Foreskin fibroblast (primary cell): ENCODE measurements at places on chromosomes 1 and 21.
A peak's percentile ranks its signal among the peaks of the same experiment; 100 is the strongest.

DNA sequence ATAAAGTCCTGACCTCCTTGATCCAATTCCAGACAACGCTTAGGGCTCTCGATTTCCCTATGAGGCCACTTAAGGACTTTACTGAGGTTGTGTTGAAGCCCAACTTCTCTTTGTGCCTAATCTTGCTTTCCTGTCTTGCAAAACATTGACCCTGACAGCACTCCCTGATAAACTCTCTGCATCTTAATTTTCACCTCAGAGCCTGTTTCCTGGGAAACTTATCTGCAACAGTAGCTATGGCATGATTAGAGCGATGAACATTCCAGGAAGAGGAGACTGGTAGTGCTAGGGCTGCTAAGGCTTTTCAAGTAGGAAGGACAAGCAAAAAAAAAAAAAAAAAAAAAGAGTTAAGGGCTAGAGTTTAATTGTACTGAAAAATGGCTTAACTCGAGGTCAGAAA lies 118.9 kb downstream of the RGS21 start:
- no peak for DNase-seq

- peak; percentile 37 for DNase-seq
These were observed 25.3 kb upstream of the ATP5PO start for GRCh38 chr21:33940881-33941245.

DNA sequence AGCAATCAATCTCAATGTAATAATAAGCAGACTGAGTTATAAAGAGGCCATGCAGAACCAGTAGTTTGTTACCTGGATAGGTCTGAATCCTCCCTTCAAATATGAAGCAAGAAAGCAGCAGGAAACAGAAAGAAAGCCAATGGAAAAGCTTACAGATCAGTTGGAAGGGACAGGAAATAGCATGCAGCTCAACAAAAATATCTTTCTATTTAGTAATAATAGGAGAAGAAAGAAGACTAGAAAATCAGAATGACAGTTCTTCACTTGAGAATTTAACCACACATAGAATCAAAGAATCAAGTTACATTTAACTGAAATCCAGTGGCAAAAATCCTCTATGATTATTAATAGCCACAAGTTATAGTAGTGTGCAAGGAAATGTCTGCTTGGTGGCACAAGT lies 194.4 kb downstream of the EIF4G3 start:
- no peak for DNase-seq

DNA sequence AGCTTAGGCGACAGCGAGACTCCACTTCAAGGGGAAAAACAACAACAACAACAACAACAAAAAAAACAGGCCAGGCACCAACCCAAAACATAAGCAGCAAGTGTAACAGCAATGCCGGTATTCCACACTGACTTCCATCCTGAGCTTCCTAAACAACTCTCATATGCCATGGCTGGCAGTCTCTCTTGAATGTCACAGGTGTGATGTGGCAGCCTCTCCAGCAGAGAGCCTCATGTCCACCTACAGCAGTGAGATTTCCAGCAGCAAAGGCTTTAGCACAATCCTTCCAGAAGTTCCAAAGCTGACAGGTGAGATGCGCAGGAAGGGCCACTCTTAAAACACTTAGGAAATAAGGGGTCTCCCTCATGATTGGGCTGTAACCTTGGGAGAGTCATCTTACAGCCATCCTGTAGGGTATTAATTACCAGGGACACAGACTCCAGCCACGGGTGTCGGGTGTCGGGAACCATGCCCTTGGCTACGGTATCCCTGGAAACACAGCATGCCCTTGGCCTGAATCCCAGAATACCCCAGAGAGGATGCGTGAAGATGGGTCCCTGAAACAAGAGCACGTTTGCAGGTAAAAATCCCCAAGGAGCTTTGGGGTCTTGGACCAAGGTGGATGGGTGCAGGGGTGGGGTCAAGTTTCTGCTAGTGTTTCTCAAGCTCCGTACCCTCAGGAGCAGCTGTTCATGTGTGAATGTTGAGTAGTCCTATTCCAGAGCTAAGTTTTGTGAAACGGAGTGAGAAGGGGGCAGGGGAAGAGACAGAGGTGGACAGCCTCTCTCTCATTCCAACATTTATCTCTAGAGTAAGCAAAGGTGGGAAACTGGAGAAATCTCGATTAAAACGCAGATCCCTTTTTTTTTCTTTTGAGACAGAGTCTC lies 31.4 kb downstream of the CLSTN1 start:
- peak; percentile 56 for DNase-seq

DNA sequence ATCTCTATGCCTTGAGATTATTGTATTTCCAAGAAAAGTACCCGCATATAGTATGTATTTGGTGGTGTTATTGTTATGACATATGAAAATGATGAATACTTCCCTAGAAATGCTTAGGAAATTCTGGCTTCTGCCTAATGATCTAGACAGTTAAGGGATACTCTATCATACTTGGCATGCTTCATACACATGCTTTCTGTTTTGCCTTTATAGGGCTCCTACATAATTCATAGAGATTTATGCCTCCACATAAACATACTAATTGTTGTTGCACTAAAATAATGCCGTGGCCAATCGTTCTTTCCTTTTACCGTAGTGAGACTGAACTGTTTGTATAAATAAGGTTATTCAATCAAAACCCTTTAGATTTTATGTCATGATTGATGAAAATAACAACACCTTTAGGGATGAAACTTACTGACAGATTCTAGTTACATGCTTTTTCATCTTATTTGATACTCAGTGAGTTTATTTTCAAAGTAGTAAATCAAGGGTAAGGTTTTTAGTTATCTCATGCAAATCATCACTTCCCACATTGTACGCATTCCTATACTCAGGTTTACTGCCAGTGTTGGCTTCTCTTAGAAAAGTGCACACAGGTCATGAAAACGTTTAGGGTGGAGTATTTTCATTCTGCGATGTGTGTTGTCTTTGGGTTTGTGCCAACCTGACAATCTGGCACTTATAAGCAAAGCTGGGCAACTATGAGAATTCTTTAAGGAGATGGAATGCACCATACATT lies 40.5 kb upstream of the SCYL3 start:
- peak; percentile 51 for DNase-seq

- DNase-seq = no peak
These were observed 419.4 kb downstream of the GPATCH2 start for GRCh38 chr1:217211486-217211885.

DNA sequence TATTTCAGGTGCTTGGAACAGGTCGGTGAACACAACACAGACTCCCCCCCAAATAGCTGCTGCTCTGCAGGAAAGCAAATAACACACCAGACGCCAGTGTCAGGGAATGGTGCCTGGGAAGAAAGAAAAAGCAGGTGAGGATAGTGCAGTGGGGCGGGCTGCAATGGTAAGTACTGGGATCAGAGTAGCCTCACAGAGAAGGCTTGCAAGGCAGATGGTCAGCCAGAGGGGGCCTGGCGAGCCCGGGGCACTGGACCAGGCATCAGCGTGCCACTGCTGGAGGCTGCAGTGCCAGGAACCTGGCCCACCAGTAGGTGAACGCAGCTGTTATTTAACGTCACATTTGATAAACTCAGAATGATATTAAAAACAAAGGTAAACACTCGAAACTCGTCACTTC lies 60.0 kb downstream of the POFUT2 start:
- DNase-seq = no peak

DNA sequence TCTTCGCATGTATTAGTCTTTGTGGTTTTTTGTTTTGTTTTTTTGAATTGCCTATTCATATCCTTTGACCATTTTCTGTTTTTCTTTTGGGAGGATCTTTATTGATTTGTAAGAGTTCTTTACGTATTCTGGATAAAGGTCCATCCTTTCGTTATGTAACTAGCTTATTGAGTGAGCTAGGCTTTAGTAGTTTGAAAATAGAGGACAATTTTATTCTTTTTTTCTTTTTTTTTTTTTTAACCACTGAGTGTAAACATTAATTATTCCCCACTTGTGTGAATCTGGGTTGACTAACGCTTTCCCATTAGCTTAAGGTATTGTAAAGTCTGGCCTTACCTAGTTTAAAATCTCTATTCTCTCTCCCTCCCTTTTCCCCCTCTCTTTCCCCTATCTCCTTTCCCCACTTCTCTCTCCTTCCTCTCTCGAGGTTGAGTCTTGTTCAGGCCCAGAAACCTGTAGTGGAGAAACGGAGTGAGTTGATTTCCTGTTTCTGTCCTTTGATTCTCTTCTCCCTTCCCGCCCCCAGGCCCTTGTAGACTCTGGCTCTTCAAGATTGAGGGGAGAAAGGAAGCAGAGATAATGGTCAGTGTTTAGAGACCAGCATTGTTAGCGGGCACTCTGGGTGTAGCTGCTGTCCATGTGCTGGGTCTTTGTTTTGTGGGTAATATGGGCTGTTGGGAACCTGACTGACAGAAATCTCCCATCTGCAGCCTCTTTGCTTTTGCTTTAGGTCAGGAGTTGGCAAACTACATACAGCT lies 1.5 kb downstream of the MORC3 start:
- no peak for DNase-seq

GRCh38 chr1:73029571-73029970 lies 747.2 kb upstream of the NEGR1 start:
- no peak for DNase-seq

- DNase-seq = no peak
These were observed 24.8 kb downstream of the KCNAB2 start for GRCh38 chr1:6070450-6070974.

- DNase-seq = peak; percentile 84
These were observed 20.5 kb downstream of the HTR1D start for GRCh38 chr1:23196627-23197328.

- DNase-seq = peak; percentile 30
These were observed 43.2 kb downstream of the GDAP2 start for GRCh38 chr1:117886101-117886795.

GRCh38 chr1:193402977-193403376 lies 216.6 kb upstream of the B3GALT2 start:
- no peak for DNase-seq

GRCh38 chr1:40153073-40153770 lies 8.0 kb upstream of the RLF start:
- DNase-seq = peak; percentile 45

GRCh38 chr1:231165371-231165770 lies 3.5 kb downstream of the TRIM67 start:
- peak; percentile 51 for DNase-seq

GRCh38 chr1:62265956-62266935 lies 53.0 kb downstream of the KANK4 start:
- no peak for DNase-seq

DNA sequence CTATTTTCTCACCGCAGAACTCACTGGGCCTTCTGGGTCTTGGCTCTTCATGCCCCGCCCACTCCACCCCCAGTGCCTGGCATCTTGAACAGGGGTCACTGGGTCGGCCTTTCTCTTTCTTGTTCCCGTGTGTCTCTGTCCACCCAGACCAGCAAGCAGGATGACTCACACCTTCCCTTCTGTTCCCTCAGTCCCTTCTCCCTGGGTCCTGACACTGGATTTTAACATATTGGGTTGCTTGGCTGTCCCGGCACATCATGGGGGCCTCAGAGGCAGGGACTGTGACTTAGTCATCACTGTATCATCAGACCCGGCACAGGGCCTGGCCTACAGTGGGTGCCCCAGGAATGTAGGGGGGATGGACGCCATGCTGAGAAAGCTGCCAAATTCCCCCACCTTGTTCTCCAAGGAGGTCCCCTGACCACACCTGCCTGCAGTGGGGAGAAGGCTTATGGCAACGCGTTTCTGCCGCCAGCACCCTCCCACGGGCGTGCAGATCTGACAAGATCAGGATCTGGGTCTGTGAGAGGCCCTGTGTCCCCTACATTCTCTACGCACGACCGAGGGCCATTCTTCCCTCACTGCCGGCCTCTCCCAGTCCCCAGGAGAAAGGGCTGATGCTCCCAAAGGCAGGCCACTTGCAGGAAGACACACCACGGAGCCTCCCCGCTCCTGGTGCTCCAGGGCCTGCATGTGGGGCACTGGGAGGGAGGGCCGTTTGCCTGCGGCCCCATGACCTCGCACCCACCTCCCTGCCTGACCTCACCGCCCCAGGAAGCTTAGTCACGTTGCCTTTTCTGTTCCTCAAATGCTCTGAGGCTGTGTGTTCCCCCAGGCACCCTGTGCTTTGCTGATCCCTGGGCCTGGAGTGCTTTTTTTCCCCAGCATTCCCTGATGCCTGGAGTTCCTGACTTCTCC lies 157.2 kb upstream of the TMEM51 start:
- DNase-seq = peak; percentile 89
